ENCODE measurements at places on chromosomes 7 and 10.
A peak's percentile ranks its signal among the peaks of the same experiment; 100 is the strongest.

GRCh38 chr7:464454-465401, 54.9 kb downstream of the PDGFA start:
- DNase-seq: no peak

DNA sequence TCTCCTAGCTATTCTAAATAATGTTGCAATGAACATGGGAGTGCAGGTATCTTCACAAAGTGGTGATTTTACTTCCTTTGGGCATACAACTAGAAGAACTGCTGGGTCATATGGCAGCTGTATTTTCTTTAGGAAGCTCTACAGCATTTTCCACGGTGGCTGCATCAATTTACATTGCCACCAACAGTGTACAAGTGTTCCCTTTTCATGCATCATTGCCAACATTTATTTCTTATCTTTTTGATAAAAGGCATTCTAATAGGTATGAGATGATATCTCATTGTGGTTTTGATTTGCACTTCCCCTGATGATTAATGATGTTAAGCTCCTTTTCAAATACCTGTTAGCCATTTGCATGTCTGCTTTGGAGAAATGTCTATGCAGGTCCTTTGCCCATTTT, 52.6 kb downstream of the NT5C2 start:
- DNase-seq: no peak

GRCh38 chr7:26843705-26844104, 20.7 kb downstream of the SKAP2 start:
- no peak for DNase-seq

DNA sequence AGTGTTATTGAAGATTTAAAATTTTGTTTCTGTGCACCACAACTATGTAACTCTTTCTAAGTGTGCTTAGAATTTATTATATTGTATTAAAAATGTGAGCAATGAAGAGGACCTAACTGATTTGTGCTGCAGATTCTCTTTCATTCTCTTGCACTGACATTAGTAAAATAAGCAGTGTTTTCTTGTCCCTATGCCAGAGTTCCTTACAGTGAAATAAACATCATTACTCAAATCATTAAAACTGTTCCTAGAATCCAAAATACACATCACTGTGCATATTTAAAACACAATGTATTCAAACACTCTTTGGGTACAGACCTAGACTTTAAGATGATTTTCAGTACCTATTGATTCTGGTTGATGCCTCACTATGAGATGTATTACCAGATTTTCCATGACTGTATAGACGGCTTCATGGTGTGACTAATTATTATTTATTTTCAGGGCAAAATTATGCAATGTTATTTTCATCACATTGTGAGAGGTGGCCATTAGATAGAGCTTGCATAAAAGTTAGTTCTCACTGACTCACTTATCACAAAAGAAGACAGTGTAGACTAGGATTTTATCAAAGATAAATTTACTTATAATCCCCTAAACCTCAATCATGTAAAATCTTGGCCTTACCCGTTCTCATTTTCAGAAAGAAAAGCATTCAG, 93.4 kb downstream of the PTPRZ1 start:
- DNase-seq: no peak

DNA sequence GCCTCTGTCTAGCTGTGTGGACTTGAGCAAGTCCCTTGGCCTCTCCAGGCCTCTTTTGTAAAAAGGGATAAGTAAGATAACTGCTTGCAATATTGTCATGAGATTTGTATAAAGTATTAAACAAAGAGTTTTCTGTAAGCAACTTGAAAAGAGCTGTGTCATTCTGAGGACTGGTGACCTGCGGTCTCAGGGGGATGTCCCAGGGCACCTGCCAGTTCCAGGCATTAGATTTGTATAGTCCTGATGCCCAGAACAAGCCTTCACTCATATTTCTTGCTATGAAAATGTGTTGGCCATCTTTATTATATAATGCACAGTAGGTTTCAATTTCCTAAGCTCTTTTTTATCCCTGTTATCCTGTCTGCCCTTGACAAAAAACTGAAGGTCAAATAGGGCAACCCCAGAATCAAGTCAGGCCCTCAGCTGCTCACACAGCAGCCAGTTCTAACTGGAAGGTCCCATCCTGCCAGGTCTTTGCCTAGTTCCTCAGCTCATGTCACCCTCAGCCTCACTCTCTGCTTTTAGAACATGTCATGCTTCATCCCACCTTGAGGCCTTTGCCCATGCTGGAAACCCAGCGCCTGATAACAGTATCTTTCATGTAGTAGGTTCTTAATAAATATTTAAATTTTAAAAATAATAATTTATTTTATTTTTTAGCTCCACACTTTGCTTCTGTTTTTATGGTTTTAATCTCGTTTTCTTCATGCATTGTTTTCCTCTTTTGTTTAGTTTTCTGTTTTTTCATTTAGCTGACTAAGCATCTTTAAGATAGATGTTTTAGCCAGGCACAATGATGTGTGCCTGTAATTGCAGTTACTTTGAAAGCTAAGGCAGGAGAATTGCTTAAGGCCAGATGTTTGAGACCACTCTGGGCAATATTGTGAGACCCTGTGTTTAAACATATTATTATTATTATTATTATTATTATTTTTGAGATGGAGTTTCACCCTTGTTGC, 87.5 kb upstream of the ZNF92 start:
- no peak for DNase-seq

- DNase-seq: peak; percentile 51
These were observed 640 bp upstream of the ZNF425 start for GRCh38 chr7:149126662-149127266.

DNA sequence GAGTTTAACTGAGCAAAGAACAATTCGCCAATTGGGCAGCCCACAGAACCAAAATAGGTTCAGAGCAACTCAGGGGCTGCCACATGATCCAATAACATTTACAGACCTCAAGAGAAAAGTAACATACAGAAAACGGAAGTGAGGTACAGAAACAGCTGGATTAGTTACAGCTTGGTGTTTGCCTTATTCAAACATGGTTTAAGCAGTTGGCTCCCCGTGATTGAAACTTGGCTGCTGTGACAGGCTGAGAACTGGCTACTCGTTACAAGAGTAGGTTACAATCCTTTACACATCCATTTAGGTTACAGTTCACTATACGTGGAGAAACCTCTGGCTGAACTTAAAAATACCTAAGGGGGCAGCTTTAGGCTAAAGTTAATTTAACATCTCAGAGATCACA, 673.1 kb upstream of the PHF14 start:
- DNase-seq: no peak

DNA sequence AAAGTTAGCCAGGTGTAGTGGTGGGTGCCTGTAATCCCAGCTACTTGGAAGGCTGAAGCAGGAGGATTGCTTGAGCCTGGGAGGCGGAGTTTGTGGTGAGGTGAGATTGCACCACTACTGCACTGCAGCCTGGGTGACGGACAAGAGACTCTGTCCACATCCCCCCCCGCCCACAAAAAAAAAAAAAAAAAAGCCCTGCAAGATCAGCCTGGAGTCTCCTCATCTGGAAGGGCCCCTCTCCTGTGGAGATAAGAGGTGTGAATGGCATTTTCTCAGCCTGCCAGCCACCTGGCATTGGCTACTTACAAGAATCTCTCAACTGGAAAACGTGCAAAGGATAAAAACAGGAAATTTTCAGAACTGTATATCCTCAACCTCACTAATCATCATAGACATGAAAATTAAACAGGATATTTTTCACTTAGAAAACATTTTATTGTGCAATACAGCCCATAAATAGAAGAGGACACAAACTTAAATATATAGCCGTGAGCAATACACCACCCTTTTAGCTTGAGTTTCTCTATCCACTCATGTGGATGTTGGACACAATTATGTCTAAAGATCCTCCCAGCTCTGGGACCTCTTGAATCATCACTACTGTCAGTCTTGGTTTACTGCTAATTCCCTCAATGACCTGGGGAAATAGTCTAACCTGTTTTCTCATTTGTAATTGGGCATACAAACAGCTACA, 11.3 kb upstream of the TSPAN15 start:
- no peak for DNase-seq

DNA sequence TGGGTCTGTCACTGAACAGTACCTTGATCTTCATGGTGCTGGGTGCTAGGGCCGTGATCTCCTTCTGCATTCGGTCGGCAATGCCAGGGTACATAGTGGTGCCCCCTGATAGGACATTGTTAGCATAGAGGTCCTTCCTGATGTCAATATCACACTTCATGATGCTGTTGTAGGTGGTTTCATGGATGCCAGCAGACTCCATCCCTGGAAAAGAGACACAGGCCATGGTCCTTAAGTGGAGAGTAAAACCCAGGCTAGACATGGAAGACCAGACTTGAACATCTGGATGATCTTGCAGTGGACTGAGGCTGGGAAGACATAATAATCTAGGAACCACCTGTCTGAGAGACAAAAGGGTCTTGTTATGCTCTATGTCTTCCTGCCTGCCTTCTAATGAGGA, 14.5 kb downstream of the ACTA2 start:
- DNase-seq: no peak

DNA sequence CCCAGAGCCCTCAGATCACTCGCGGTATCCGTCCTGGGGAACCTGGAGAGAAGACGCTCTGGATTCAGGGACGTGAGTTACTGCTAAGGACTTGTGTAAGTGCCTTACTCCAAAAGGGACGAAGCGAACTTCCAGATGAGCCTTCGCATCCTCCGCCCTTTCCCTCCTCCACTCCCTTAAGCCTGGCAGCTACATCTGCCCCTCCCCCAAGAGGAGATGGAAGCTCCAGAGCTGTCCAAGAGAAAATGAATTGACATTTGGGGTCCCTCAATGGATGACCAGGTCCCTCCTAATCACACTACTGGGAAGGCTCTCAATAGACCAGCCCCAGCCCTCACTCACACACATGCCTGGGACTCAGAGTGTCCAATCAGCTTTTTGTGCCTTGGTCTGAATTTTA, 31.3 kb upstream of the GDF10 start:
- no peak for DNase-seq

DNA sequence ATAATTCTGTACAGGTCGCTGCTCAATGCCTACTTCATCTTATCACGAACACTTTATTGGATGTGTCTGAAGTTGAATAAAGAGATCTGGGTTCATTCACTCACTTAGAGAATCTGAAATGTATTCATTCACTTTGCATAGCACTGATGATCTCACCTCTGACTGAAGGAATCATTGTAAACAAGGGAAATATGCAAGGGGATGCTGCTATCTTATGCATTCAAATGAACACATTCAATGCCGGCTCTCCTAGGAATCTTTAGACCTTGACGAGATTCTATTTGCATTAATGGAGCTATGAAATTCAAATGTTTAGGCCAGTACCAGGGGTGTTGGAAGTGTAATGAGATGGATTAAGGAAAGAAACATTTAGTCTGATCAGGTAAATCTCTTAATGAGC, 200.6 kb upstream of the COBL start:
- no peak for DNase-seq

- DNase-seq: no peak
These were observed 9.4 kb downstream of the NOC3L start for GRCh38 chr10:94353336-94353735.

DNA sequence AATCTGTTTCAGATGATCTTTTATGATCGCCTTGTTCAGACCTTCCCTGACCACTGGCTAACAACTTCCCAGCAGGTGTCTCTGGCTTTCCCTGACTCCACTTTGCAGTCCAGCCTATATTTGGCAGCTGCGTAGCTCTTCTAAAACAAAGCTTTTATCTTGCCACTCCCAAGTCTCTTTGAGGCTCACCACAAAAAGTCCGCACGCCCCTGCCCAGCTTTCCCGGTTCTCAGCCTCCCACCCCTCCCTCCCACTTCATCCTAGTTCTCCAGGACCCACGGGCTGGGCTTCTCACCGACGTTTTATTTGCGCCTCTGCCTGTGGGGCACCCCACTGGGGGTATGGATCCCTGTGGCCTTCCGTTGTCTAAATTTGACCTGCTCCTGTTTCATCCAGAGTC, 58.9 kb upstream of the USP6NL start:
- DNase-seq: no peak

DNA sequence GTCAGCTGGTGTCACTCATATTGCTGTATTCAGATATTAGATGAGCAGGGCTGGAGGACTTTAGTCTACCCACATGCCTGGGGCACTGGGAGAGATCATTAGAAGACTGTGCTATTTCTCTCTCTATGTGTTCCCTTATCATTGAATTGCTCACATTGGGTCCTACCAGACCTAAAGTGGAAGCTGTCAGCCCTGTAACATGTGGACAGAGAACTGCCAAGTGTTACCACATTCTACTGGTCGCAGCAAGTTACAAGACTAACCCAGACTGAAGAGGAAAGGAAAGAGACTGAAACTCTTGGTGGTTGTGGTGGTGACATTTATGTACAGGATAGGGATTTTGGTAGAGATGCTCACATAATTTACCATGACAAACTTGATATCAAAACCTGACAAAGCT, 627.1 kb upstream of the FZD8 start:
- no peak for DNase-seq

All from NCI-H1930 (cell line).